ENCODE measurements at places on chromosomes 12 and 14.
A peak's percentile ranks its signal among the peaks of the same experiment; 100 is the strongest.

GRCh38 chr12:31896514-31897039, 62.6 kb upstream of the RESF1 start:
- no peak for DNase-seq

DNA sequence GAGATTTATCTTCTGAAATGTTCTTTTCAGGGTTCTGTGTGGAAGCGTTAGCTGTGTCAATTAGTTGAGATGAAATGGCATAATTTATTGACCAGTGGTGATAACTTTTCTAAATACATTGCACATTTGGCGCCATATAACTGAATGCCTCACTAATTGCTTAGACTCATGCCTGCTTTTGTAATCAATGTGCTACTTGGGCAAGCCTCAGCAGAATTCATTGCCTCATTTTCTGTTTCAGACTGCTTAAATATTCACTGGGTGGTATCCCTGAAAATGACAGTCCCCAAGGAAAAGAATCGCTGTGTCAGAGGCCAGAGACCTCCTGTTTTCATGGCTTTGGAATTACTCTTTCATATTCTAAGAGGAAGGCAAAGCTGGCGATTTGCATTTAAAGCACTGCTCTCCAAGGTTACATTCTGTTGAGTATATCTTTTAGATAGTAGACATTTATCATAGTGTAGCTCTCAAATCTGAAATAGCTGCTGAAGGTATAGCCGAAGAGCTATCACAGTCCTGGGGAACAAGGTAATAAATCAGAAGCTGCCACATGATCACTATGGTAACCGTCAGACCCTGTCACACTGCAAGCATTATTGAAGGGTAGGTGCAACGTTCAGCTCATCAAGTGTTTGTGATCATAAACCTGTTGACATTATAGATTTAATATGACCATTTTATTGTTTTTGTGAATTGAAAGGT, 297.3 kb upstream of the E2F7 start:
- no peak for DNase-seq

DNA sequence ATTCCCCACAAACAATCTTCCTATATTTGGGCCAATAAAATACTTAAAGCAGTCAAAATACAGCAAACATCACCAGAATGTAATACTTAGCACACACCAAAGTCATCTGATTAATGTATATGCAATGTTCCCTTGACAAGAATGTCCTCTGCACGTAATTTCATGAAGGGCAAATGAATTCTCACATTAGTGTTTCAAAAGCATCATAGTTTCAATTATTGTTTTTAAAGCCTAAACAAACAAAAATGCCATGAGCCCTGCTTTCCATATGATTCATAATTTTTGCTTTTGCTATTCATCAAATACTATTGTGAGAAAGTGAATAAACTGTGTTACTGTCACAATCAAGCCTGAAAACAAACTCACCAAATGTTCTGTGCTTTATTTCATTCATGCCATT, 156.0 kb downstream of the EPS8 start:
- no peak for DNase-seq

GRCh38 chr12:123712780-123713319, 697 bp downstream of the ATP6V0A2 start:
- no peak for DNase-seq

- no peak for DNase-seq
Observed at GRCh38 chr12:20188930-20189653, 179.2 kb upstream of the PDE3A start.

- DNase-seq = no peak
Observed at GRCh38 chr12:30794591-30795409, 40.0 kb upstream of the CAPRIN2 start.

DNA sequence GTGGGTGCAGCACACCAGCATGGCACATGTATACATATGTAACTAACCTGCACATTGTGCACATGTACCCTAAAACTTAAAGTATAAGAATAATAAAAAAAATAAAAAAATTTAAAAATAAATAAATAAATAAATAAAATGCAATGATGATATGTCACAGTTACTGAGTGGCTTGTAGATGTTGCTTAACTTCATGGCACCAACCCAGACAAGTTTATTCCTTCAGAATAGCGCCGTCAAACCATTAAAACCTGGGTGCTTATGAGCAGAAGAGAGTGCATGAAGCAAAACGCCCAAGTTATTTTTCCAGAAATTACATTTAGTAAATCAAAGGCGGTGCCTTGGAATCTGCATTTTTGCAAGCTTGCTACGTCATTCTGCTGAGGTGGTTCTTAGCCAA, 417.9 kb downstream of the AEBP2 start:
- no peak for DNase-seq

- no peak for DNase-seq
Observed at GRCh38 chr14:24378981-24379906, 11.3 kb downstream of the NFATC4 start.

GRCh38 chr12:68121143-68121542, 38.4 kb downstream of the IFNG start:
- DNase-seq = no peak

DNA sequence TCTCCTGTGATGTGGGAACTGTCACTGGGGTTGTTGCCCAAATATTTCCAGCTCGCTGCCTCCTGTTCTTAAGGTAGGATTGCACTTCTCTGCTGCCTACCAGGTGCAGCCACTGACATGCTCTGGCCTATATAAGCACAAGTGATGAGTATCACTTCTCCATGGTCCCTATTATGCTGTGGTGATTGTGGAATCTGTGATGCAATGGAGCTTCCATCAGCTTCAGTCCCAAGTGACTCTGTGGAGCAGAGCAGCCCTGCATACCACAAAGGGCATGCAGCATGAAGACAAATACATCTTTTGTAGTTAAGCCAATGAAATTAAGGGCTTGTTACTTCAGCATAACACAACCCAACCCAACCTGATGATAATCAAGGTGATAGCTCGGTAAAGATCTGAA, 43.5 kb downstream of the CKAP4 start:
- no peak for DNase-seq

DNA sequence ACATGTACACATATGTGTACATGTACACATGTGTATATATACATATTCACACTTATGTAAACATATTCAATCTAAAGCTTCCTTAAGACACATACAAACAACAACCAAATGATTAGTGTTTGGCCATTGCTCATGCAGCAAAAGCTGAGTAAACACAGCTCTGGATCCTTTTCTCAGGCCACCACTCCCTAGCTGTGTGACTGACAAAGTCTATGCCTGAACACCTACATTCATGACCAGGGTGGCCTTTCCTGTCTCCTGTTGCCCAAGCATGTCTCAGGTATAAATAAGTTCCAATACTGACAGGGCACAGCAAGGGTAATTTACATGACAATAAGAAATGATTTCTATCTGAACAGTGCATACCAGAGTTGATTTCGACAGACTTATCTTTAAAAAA, 1.4 kb upstream of the PTPRO start:
- DNase-seq = no peak

DNA sequence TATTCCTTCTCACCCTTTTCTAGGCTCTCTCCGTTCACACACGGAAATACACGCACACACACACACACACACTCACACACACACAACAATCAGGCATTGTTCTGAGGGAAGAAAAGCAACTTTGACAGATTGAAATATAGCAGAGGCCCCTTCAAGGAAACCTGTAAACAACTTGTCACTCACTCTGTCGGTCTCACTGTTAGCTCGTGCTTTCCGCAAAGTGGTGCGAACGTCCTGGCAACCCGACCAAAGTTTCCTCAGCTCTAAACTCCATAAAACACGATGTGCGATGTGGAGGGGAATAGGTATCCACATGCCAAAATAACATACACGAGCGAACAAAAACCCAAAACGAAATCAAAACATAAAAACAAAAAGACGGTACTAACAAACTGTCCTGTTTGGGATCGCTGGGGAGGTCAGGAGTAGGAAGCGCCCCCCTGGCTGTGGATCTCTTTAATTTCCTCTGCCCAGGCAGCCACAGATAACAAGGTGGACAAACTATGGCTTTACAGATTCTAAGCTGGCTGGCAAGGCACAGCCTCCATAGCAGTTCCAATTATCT, 822 bp upstream of the SOX5 start:
- DNase-seq = peak; percentile 69

DNA sequence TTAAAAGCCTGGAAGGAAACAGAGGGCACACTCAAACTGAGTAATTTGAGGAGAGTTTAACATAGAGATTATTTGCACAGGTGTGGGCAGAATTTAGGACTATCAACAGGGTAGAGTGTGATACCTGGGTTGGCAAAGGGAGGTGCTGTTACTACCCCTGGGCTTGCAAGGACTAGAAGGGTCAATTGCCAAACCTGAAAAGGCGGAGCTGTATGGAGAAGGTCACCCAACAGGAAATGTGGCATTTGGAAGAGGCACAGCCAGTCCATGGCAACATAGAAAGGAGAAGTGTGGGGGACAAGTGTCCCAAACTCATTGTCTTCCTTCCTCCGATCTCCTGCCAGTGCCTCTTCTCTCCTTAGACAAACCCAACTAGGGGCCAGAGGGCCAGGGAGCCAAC, 21.6 kb upstream of the MED13L start:
- DNase-seq = no peak

- no peak for DNase-seq
Observed at GRCh38 chr14:57364659-57365450, 25.5 kb upstream of the NAA30 start.

DNA sequence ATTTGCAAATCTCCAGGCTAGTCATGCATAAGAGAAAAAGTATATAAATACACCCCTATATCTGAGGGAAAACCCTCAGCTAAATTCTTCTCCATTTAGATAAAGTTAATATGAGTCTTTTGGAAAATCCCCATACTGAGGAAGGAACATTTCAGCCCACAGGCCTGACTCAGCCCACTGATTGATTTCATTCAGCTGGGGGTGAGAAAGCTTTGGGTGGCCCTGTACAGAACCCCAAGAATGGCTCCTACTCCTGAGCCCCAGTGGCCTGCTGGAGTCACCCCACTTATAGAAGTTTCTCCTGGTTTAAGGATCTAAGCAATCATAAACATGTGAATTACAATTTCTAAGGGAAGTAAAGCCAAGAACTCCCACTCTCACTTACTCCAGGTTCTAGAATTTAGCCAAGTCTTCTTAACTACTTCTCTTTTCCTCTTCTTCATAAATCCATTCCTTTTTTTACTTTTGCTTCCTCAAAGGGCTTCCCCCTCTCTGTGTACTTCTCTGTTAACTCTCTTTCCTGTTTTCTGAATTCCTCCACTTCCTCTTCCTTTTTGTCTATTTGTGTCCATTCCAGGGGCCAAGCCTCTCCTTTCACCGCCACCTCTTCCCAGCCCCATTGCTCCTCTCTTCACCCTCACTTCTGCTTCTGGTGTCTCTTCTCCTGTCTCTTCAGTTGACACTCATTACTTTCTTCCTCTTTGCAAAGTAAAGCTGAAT, 21.0 kb downstream of the RTN1 start:
- DNase-seq = no peak

- DNase-seq = no peak
Observed at GRCh38 chr14:63542231-63542999, 762 bp downstream of the PPP2R5E start.

GRCh38 chr12:117661471-117661870, 300.0 kb upstream of the NOS1 start:
- no peak for DNase-seq

- no peak for DNase-seq
Observed at GRCh38 chr12:58841058-58841798, 79.1 kb downstream of the LRIG3 start.

- no peak for DNase-seq
Observed at GRCh38 chr14:58631732-58632131, 6.0 kb upstream of the DACT1 start.

DNA sequence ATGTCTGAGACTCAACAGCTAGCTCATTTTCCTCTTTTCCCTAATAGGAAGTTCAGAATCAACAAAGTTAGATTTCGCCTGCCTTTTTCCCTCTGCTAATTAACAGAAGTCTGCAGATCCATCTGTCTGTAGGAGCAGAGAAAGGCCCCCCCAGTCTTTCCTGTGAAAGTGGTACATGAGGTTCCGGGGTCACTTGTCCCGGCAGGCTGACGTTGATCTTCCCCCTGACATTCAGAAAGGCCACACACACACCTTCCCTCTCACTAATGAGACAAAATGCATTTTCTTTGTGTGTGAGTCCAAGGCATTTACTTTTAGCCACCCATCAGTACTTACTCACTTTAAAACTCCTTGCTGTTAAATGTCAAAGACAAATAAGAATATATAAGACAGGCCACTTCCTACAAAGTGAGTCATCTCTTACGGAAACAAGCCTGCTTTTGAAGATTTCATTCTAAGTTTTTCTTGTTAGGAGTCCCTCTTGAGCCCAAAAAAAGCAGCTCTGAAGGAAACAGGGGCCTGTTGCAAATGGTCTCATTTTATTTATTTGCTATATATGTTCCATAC, 138.7 kb downstream of the TTC7B start:
- peak; percentile 67 for DNase-seq

DNA sequence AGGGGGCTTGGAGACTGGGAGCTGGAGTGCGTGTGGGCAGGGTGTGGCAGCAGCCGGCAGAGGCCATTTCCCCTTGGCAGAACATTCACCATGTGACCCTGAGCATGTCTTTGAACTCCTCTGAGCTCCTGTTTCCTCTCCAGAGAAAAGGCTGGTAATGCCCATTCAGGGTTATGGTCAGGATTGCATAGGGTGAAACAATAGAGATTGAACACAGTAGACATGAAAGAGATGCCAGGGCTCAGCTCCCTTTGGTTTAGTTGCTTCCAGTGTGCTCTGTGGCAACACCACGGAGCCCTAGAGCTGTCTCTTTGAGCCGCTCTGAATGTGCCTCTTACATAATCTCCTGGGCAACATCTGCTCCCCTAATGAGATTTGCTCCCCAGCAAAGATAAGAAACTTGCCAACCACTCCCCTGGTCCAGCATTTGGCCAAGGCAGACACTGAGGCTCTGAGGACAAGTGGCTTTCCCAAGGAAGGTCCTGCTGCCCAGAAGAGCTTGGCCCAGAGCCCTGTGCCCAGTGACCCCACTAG, 4.6 kb downstream of the IFI27 start:
- no peak for DNase-seq

Measured in foreskin melanocyte (primary cell).